Activated T-helper 2 cell treated with anti-CD3 and anti-CD28 coated beads, Interferon-gamma antibody, Interleukin-2, Interleukin-4, amounts not matched to agents 10 μg/mL and 5 μg/mL and 100 μg/mL, durations not matched to agents 14 hours and 24 hours and 36 hours (primary cell): ENCODE measurements at places on chromosomes 12 and 14. TPM values are rescaled to one million over a fixed set of nuclear protein-coding genes. Genes with fewer than 3 reads are reported as not detected.
A peak's percentile ranks its signal among the peaks of the same experiment; 100 is the strongest.

TAS2R7 gene
- not detected in 2 replicates for total RNA-seq

SOAT2 gene
- total RNA-seq, result not detected in 2 replicates

TMEM233 gene
- not detected in 2 replicates for total RNA-seq

ETV6 gene
- total RNA-seq, result 68.2 and 69.4 TPM in 2 replicates

FBXW8 gene
- total RNA-seq, result 3.3 and 3.5 TPM in 2 replicates

SDR9C7 gene
- not detected in 2 replicates for total RNA-seq

FAM186B gene
- 0.30 and 0.37 TPM in 2 replicates for total RNA-seq

- no peak for DNase-seq
Measured at GRCh38 chr12:120979862-120980696, 1.7 kb downstream of the HNF1A start.

DNA sequence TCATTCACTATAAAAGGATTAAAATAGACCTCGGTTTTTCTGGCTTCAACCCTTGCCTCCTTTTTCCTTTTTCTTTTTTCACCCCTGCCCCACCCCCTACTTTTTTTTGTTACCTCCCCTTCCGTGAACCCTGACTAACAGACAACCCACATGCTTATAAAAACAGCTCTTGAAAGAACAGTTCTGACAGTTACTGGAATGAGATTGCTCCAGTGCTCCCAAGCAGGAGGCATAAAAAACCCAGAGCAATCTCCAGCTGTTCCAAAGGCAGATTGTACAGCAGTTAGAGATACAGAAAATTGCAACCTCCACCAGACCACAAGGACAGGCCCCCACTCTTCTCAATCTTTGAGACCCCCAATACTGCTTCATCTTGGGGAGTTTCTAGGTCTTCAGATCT is 29.9 kb upstream of the TMEM260 start:
- DNase-seq, result no peak

GRCh38 chr12:31337952-31338351 is 12.0 kb upstream of the SINHCAF start:
- DNase-seq, result no peak

DNA sequence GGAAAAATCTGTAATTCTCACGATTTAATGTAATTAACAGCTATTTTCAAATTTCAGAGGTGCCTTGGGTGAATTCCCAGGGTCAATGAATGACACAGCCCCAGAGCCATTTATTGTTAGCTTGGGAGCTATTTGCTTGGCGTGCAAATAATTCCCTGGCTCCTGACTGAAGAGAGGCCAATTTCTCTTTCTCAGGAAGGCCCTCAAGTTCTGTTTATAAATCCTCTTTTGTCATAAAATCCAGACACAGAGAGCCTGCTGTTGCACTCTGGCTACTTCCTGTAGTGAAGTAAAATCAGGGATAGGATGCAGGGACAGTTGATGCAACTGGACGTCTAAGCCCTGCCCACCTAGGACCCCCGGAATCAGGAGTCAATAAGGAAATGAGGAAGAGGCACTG is 154.3 kb downstream of the TMX1 start:
- DNase-seq, result no peak

GRCh38 chr14:92401561-92401960 is 78.6 kb downstream of the SLC24A4 start:
- DNase-seq, result no peak

GRCh38 chr12:39771456-39771855 is 151.9 kb upstream of the ABCD2 start:
- DNase-seq, result no peak

DNA sequence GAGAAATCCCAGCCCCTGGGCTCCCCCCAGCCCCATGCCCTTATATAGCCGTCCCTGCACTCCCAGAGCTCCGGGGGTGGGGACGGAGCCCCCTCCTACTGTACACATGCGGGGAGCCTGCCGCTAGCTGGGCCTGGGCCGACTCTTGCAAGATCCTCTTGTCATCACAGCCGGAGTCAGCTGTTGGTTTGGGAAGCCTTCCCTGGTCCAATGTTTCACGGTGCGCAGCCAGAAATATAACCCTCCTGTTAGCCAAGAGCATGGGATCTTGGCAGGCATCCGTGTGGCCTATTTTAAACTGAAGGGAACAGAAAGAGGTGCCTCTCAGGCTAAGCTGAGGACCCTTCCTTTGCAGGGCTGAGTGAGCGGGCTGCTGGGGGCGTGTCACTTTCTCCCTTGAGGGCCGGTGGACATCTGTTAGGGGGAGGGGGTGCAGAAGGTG is 175.3 kb downstream of the TSPAN9 start:
- no peak for DNase-seq

DNA sequence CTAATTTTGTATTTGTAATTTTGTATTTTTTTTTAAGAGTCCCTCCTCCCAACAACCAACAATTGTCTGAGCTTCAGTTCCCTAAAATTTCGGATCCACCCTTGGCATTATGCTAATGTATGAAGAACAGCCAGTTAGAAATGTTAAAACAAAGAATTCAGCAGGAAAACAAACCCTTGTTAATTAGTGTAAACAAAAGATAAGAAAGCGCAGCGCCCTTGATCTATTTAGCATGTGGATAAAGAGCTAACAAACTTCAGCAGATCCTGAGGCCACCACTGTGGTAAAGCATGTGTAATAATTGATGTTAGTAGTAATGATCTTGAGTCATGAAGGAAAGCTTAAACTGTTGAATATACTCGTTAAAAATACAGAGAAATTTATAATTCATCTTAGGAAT is 199.8 kb downstream of the TMX1 start:
- DNase-seq, result no peak

GRCh38 chr12:61654698-61655097 is 605.5 kb upstream of the USP15 start:
- no peak for DNase-seq

DNA sequence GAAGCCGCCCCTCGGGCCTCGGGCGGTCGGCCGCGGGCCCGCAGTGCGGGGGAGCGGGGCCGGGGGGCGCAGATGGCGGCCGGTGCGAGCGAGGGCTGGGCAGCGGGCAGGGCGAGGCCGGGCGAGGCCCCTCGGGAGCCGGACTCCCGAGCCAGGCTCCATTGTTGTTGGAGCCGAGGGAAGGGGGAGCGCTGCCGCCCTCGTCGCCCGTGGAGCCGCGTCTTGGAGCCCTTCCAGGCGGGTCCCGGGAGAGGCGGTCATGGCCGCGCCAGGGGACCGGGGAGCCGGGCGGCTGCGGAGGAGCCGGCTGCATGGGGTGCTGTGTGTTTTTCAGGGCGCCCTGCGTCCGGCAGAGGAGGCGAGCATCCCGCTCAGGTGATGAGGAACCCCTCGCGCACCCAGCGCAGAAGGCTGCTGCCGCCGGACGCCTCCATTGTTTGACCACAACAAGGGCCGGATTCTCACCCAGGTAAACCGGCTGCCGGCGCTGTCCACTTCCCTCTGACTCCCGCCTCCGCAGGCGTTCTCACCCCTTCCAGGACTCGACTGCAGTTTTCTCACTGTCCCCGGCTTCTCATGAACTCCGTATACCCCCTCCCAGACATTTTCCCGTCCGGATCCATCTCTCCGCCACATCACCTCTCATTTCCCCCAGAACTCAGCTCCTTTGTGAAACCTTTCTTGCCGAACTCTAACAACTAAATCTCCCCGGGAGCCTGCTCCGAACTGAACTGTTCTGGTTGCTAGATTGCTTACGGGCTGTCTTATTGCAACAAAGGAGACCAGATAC is 732 bp downstream of the ZNF664 start:
- peak; percentile 17 for DNase-seq

- DNase-seq, result no peak
Measured at GRCh38 chr12:85191-85666, 18.7 kb downstream of the IQSEC3 start.

DNA sequence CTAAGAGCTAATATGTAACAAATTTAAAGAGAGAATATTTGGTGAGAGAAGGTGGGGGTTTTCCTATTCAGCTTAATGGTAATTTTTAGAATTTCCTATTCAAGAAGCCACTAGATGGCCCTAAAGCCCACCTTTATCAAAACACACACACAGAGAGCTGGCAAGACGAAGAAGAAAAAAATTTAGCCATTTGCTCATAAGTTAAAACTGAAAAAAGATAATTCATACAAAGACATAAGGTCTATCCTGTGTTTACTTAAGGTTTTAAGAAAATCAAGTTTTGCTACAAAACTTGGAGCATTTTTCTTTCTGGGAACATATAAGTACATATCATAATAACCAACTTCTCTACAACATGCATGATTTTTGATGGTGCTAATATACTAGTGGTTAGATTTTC is 46.8 kb upstream of the PCED1B start:
- DNase-seq, result no peak

DNA sequence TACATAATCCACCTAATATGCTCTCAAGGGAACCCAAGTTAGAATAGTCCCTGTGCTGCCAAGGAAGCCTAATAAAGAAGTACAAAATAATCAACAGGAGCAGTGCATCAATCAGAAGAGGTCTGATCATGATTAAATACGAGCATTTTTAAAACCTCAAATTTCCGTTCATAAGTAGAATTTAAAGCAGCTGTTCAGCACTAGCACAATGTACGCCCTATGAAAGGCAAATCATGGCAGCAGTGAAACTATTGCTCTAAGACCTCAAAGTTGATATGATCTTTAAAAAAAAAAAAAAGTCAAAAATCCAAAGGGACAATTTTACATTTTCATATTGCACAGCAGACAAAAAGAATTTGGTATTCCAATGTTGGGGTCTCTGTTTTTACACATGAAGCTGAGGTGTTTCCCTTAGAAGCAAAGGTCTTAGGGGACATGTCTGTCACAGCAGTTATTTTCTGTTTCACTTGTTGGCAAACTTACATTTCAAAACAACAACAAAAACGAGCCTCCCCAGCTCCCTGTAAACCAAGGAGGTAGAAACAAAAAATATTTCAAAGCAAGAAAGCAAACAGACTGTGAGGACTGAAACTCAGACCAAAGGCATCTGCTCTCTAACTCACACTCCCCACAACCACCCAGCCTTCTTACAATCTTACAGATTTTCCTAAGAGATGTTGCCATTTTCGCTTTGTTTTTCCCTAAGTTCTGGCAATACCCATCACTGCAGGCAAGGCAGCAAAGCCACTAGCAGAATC is 28.2 kb downstream of the SOX5 start:
- DNase-seq, result no peak

DNA sequence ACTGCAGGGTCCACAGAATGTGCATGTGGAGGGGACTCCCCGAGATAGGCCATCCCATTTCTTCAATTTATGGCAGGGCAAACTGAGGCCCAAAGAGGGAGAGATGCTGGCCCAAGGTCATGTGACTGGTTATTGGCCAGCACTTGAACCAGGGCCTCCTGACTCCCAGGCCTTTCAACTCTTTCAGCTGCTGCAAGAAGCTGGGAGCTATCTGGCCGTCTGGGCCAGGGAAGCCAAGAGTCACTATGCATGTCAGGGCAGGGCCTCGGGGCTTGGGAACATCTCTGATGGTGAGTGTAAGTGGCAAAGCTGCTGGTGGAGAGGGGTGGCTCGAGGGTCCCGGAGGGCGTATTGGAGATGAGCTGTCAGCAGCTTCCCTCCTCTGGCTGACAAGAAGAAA is 9.5 kb upstream of the LTBP2 start:
- no peak for DNase-seq
